ENCODE measurements at places on chromosomes 16 and 17.

- DNase-seq, result no peak
These were observed 27.5 kb downstream of the KCNJ16 start for GRCh38 chr17:70102531-70102930.

DNA sequence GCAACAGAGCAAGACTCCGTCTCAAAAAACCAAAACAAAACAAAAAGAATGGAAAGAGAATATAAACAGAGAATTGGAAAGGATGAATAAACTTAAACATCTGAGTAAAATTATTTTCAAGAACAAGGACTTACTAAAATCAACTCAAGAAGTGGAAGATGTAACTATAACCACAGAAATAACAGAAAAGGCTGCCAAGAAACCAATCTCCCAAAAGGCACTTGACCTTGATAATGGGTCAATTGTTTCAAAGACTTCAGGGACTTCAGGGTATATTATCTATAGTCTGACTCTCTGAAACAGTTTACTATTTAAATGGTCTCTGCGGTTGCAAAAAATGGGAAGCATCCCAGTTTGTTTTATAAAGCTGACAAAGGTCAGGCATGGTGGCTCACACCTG lies 35.1 kb downstream of the VPS53 start:
- no peak for DNase-seq

DNA sequence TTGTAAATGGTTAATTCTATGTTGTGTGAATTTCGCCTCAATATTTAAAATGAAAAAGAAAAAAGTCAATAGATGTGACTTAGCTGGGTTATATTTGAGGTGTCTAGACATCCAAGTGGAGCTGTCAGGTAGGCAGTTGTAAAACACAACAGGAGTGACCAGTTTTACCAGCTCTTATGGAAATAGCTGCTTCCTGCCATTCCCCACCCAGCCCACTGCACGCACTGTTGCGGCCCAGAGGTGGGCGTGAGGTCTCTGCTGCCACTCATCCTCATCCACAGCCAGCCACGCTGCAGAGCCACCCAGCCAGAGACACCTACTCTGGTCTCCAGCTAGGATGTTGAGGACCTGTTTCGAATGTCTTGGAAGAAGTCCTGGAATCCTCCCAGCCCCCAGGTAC lies 3.4 kb upstream of the CARD14 start:
- DNase-seq, result no peak

GRCh38 chr16:29984137-29984763 lies 10.6 kb downstream of the TAOK2 start:
- no peak for DNase-seq

DNA sequence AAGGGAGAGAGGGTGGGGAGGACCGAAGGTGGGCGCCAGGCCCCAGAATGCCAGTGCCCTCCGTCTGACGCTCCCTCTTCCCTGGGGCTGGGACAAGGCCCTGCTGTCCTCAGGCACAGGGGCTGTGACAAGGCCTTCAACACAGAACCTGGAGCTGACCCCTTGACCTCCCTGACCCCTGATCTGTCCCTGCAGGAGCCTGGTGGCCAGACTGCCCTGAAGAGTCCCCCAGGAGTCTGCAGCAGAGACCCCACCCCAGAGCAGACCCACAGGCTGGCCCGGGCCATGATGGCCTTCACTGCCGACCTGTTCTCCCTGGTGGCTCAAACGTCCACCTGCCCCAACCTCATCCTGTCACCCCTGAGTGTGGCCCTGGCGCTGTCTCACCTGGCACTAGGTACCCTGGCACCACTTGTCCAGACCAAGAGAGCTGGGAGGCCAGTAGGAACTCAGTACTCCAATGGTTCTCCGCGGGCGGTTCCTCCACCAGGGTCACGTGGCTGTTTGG lies 2.9 kb downstream of the SERPINF2 start:
- DNase-seq, result no peak

DNA sequence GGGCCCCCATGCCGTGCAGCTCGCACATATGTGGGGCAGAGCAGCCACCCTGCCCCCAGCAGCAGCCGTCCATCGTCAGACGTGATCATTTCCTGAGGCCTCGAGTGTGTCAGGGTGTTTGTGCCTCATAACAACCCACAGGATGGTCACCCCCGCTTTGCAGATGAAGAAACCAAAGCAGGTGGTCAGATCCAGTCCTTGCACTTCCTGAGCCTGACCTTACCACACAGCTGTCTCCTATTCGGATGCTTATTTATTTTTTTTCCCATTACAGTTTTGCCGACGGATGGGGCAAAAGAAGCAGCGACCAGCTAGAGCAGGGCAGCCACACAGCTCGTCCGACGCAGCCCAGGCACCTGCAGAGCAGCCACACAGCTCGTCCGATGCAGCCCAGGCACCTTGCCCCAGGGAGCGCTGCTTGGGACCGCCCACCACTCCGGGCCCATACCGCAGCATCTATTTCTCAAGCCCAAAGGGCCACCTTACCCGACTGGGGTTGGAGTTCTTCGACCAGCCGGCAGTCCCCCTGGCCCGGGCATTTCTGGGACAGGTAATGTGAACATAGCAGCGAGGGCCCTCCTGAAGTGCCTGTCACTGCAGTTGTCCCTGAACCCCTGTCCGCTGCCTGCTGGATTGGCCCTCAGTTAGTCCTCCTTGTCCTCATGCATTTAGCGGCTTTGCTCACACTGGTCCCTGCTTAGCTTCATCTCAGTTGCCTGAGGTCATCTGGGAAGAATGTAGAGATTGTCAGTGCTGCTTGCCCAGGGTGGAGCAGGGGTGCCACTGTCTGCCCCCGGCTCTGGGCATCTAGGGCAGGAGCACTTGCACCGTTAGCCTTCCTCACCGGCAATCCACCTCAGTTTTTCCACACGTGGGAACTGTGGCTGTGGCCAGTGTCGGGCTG lies 1.4 kb downstream of the MPG start:
- peak; percentile 75 for DNase-seq

GRCh38 chr17:3754458-3755334 lies 31.0 kb downstream of the HASPIN start:
- DNase-seq, result no peak

DNA sequence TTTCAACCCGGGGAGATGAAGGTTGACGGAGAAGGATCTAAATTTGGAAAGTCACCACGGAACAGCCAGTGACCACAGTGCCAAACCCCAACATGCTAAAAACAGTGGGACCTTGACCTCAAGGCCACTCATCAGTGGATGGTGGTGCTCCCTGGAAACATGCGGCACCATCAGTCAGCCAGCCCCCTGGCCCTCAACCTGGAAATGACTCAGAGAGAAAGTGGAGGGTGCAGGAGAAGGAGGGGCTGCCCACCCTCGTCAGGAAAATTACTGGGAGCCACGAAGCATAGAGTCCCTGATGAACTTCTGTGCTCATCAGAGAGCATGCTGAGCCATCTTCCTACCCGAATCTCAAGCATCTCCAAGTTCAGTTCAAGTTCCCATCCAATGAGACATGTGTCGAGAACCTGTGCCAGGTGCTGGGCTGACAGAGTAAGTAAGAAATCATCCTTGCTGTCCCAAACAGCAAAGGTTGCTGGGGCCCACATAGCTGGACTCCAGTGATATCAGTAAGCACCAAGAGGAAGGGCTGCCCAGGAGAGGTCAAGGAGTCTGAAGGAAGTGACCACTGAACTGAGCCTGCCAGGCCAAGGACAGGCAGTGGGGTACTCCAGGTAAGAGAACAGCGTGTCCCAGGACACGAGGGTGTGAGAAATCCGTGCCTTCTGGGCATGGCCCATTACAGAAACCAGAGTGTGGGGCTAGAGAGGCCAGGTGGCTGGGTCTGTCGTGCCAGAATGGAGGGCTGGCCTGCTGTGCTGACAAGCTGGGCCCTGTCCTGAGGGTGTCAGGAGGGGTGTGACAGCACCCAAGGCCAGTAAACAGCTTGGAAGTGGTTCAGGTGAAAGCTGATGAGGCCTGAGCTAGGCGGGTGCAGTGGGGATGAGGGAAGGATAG lies 5.2 kb downstream of the PECAM1 start:
- DNase-seq, result peak; percentile 36

Data from suppressor macrophage (primary cell).